ENCODE measurements at places on chromosomes 3 and 15.

- no peak for DNase-seq
Measured at GRCh38 chr15:48858401-48858800, 19.5 kb upstream of the EID1 start.

DNA sequence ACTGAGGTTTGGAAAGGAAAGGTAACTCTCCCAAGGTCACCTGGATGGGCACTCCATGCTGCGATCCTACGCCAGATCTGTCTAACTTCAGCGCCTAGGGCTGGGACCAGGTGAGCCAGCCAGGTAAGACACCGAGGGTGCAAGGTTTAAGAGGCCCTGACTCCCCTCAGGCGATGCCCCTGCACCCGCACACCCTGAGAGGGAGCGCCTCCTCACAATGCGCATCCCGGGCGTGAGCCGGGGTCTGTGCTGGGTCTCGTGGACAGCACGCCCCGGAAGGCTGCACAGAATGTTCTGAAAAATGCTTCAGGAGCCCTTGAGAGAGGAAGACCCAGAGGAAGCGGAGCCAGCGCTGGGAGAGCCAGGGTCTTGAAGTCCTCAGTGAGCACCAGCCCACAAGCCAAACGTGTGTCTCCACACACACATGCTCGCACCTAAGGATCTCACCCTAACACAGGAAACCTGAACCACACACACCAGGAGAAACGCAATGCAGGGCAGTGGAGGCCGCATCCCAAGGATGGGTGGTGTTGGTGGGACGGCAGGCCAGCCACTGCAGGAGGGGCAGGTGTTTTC lies 142.0 kb downstream of the ADAMTS17 start:
- DNase-seq = no peak

- no peak for DNase-seq
Measured at GRCh38 chr15:51876169-51876568, 46.7 kb downstream of the TMOD3 start.

DNA sequence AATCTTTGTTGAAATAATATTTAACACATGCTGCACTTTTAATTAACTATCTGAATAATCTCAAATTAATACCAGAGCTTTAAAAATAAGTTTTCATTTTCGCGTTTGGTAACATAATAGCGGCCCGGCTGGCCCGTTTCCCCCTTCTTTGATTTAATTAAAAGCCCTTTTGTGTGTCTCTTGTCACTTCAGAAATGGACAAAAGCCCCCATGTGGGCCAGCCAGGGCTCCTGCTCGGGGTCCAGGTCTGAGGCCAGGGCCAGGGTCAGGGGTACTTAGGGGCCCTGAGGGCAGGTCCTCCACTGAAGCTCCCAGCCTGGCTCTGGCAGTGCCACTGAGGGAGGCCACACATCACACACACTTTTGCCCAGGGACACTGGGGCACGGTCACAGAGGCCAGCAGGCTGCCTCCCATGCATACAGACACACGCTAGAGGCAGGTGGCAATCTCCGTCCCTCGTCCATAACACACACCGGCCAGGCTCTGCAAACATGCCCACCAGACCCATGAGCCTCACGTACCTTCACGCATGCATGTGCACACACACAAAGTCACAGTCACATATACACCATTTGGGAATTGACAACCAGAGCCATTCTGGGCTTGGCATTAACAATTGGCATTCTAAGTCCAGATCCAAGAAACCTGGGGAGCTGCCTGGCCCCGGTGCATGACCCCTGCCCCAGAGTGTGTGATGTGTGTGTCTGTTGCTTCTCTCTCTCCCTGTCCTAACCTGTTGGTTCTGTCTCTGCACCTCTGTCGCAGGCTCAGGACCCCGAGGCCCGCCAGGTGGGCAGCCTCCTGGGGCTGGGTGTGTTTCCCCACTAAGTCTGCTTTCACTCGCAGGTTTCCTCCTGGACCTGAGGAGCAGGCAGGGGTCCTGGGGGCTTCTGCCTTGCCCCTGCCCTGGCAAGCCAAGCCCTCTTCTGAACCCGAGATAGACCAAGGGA lies 38.5 kb downstream of the DNAJB8 start:
- DNase-seq = no peak

GRCh38 chr3:144915202-144915601 lies 943.6 kb downstream of the DIPK2A start:
- DNase-seq = no peak

- DNase-seq = no peak
Measured at GRCh38 chr15:37125143-37125542, 24.8 kb upstream of the MEIS2 start.

DNA sequence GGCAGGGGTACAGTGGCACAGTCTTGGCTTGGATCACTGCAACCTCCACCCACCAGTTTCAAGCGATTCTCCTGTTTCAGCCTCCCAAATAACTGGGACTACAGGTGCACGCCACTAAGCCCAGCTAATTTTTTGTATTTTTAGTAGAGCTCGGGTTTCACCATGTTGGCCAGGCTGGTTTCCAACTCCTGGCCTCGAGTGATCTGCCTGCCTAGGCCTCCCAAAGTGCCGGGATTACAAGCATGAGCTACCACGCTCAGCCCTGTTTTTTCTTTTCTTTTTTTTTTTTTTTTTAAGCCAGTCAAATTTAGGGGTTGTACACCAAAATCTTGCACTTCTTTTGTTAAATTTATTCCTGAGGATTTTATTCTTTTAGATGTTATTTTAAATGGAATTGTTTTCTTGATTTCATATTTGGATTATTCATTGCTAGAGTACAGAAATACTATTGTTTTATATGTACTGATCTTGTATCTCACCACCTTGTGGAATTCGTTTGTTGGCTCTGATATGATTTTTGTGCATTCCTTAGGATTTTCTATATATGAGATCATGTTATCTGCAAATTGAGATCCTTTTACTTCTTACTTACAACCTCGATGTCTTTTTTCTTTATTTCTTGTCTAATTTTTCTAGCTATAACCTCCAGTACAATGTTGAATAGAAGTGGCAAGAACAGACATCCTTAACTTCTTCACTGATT lies 65.6 kb downstream of the ZNF609 start:
- no peak for DNase-seq

DNA sequence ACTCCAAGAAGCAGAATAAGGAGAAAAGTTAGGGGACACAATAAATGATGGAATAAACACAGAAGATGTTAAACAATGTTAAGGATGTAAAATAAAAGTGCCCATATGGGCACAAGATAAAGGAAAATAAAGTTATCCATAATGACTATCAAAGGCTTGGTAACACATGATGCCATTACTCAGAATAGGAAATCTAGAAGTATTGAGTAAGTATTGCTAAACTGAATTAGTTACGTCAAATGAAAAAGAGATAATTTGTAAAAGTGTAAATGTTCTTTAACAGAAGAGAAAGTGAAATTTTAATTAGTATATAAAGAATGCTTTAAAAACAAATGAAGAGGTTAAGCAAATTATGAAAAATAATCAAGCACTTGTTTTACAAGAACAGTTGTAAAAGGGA lies 6.7 kb downstream of the COPS2 start:
- DNase-seq = no peak

- no peak for DNase-seq
Measured at GRCh38 chr15:70280781-70281180, 183.1 kb upstream of the TLE3 start.

- no peak for DNase-seq
Measured at GRCh38 chr3:44419923-44420650, 57.4 kb downstream of the ZNF445 start.

- peak; percentile 59 for DNase-seq
Measured at GRCh38 chr15:60392601-60392985, 5.2 kb downstream of the ANXA2 start.

- no peak for DNase-seq
Measured at GRCh38 chr15:92448370-92448769, 54.7 kb downstream of the ST8SIA2 start.

- DNase-seq = peak; percentile 29
Measured at GRCh38 chr15:77034695-77035489, 36.0 kb downstream of the TSPAN3 start.

DNA sequence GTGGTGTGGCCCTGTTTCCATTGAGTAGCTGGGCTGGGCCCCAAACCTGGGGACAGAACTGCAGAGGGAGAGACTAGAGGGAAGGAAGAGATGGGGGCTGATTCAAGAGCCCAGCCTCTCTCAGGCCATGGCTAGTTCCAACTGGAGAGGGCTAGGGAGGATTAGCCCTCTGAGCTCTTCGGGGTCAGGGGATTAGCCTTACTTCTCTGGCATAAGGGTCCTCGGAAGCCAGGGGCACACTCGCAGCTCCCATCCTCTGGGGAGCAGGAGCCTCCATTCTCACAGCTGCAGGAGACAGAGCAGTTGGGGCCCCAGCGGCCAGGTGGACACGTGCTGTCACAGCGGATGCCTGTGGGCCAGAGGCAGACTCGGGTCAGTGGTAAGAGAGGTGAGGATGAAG lies 53.3 kb downstream of the RAB11A start:
- no peak for DNase-seq

GRCh38 chr3:179560791-179561190 lies 1.9 kb upstream of the ACTL6A start:
- no peak for DNase-seq

GRCh38 chr3:197828-198491 lies 1.4 kb downstream of the CHL1 start:
- DNase-seq = no peak

DNA sequence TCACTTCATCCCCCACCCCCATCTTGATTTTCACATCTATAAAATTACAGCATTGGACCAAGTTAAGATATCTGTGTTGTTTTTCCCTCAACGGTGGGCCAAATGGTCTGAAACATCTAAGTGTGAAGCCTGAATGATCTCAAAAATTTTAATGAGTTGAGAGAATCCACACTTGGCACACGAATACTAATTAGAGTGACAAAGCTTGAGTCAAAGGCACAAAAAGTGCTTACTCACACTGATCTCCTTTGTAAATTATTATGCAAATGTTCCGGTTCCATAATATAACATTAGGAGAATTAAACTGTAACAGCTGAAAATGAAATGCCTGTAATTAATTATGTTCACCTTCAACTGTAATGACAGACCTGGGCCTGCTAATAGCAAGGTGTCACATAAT lies 33.6 kb downstream of the GPR176 start:
- DNase-seq = no peak

- DNase-seq = peak; percentile 85
Measured at GRCh38 chr15:65856821-65857455, 12.4 kb upstream of the RAB11A start.

GRCh38 chr3:145188079-145188770 lies 972.8 kb downstream of the PLOD2 start:
- DNase-seq = no peak

- no peak for DNase-seq
Measured at GRCh38 chr15:78790027-78790426, 21.2 kb downstream of the ADAMTS7 start.

- DNase-seq = no peak
Measured at GRCh38 chr15:90877315-90877714, 7.0 kb upstream of the FES start.

DNA sequence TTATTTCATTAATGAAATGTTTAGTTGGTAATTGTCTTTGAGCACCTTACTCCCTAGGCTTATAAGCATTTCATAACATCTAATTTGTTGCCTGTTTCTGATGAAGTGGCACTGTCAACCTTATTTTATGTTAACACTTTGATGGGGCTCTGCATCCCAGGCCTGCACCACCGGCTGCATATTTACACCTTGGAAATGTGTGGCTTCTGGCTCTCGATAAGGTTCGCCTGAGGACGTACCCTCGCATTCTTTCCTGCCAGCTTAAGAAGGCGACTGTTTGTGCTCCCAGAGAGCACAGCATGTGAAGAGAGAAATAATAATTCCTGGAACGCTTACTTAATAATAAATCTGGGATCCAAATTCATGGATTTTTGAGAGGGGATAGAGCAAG lies 763.3 kb upstream of the CFAP20DC start:
- DNase-seq = no peak

- no peak for DNase-seq
Measured at GRCh38 chr3:98945101-98945524, 43.6 kb upstream of the DCBLD2 start.

- no peak for DNase-seq
Measured at GRCh38 chr3:151395806-151396205, 11.3 kb upstream of the P2RY12 start.

- DNase-seq = no peak
Measured at GRCh38 chr3:33798113-33798417, 365 bp upstream of the PDCD6IP start.

GRCh38 chr15:90790057-90790456 lies 72.9 kb downstream of the BLM start:
- DNase-seq = no peak

DNA sequence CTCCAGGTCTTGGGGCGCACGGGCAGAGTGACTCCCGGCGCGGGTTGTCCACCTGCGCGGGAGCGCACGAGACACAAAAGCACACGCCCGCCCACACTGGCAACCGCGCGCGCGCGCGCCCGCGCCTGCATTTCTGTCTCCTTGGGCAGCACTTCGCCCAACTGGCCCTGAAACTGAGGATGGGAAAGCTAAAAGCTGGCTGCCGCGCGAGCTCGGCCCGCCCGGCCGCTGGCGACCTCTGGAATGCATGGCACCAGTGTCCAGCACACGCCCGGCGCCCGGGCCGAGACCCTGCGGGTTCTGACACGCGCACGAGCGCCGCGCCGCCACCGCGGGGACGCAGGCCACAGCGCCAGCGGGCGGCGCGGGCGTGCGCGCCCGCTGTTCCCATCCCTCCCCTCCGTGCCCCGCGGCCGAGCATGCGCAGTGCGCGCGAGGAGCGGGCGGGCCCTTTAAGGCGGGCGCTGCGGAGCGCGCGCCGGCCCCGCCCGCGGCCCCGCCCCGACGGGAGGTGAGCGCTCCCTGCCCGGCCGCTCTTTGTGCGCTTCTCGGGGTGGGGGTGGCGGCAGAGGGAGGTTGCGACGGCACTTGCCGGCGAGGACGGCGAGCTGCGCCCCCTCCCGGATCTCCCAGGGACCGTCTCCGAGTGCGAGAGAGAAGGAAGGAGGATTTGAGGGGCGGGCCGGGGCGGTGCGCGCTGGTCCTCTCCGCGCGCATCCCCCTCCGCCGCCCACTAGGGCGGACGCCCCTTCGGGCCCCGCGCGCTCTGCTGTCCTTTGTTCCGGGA lies 1.0 kb upstream of the MEX3B start:
- peak; percentile 91 for DNase-seq

DNA sequence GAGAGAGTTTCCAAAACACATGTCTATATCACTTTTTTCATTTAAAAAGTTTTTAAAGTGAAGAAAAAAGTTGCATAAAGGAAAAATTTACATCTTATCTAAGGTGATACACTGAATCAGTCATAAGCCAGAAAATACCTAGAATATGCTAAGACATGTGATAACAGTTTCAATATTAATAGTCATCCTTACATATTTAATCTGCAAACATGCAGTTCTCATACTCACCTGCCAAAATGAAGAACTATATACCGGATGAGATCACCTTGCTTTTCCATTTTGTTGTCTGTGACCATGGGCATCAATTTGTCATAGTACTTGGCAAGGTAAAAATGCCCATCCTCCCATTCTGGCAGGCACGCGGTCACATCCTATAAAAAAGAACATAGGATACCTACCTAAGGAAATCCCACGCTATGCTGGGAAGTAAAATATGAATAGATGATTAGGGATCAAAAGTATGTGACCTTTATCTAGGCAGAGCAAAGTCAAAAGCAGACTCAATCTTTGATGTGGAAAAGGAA lies 37.1 kb upstream of the XRN1 start:
- DNase-seq = no peak
